Breast epithelium (tissue), 4 donors: ENCODE measurements at places on chromosomes 7 and 10. TPM values are rescaled to one million over a fixed set of nuclear protein-coding genes. Genes with fewer than 3 reads are reported as not detected.

Gene GARIN1A
- 3.4 TPM for total RNA-seq

DNA sequence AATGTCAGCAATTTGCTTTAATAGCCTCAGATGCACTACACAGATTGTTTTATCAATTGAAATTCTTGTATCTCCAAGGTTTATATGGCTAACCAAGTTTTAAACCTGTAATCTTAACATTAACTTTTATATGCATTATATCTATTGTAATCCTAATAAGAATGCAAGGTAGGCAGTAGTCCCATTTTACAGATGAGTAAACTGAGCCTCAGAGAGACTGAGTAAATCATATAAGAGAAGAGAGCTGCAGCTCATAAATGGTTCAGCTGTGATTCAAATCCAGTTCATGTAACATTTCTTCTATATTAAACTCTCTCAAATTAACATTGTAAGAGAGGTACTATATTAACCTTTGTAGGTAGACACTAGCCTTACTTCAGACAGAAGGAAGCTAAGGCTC, 44.0 kb downstream of the MALSU1 start:
- DNase-seq, result no peak

Gene STK17A
- total RNA-seq, result 24.3 TPM

Gene IMPDH1
- 58.2 TPM for total RNA-seq

DNA sequence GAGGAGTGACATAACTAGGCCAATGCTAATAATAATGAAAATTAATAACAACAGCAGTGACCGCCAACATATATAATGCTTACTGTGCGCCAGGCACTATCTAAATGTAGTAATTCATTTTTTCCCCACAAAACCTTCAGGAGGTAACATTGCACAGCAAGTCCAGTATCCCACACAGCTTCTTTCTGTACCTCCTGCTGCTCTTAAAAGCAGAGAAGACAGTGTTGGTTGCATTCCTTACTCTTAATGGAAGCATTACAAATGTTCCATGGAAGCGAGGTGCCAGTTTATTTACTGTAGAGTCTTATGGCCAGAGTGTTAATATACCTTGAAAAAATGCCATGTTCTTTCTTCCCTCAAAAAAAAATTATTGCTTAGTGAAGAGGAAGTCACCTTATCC, 168.2 kb downstream of the LRRC4 start:
- DNase-seq, result no peak

Gene FBXL13
- total RNA-seq, result 3.3 TPM

Gene GIMAP1
- total RNA-seq, result 9.0 TPM

DNA sequence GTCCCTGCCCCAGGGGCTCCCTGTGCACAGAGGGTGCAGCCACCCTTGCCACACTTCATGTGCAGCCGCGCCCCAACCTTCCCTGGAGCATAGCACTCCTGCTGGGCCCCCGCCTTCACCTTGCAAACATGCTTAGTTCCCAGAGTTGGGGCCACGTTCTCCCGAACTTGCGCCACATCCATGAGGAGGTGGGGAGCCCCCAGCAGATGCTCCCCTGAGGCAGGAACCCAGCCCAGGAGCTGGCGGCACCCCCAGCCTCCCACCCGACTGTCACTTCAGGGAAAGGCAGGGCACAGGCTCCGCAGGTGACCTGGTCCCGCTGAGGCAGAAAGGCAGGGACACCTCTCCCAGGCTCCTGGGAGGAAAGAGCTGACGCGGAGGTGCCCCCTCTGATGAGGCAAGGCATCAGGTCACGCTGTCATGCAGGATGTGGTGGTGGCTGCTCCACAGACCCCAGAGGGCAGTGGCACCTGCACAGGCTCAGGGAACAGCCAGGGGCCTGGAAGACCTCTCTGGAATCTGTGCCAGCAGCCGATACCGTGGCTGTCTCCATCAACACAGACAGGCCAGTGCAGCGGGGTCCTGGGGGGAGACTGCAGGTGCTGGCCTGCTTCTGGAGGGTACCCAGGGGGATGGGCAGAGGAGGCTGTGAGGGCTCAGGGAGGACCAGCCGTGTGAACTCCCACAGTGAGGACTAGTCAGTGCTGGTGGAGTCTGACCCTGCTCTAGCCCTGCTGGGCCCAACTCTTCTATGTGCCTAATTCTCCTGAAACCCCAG, 221.3 kb downstream of the MAD1L1 start:
- DNase-seq, result no peak

Gene IGFBP3
- 163 TPM for total RNA-seq

GRCh38 chr7:142060936-142061335, 50.6 kb upstream of the MGAM2 start:
- no peak for DNase-seq

- DNase-seq, result no peak
These were observed 316.2 kb downstream of the CAMK1D start for GRCh38 chr10:12665501-12665900.

GRCh38 chr7:155460926-155461613, 3.1 kb downstream of the EN2 start:
- DNase-seq, result no peak

GRCh38 chr10:32002531-32002930, 53.7 kb downstream of the KIF5B start:
- no peak for DNase-seq

- DNase-seq, result no peak
These were observed 221.8 kb downstream of the GLRX3 start for GRCh38 chr10:130357951-130358350.

DNA sequence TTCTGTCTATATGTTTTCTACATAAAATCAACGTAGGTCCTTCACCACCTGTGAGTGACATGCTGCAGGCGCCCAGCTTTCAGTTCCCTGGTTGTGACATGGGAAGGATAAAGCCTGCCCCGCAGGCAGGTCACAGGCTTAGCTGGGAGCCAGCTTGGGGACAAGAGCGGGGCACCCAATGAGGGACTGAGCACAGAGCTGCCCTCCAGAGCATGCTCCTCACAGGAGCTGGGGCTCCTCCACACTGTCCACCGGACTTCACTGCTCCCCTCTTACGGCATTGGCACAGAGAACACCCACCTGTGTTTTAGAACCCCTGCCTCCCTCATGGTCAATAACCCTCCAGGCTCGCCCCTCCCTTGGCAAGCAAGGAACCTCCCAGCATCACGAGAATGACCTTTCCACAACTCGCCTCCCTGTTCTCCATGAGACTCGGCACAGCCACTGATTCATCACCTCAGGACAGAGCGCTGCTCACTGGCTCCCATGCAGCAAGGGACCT, 187.1 kb downstream of the TNS3 start:
- no peak for DNase-seq

Gene CYP2C9
- not detected for total RNA-seq

Gene NODAL
- not detected for total RNA-seq
